ENCODE measurements at places on chromosomes 2 and 18. TPM values are rescaled to one million over a fixed set of nuclear protein-coding genes. Genes with fewer than 3 reads are reported as not detected.

- H3K4me1 ChIP-seq = peaks cover 6% of the 10 kb centered on the region
- H3K4me3 ChIP-seq = no peak overlapping the region
- no peak overlapping the region for H3K27ac ChIP-seq
- H3K36me3 ChIP-seq = no peaks in the 10 kb centered on the region
- no peak for DNase-seq
- H3K27me3 ChIP-seq = no peaks in the 10 kb centered on the region
Measured at GRCh38 chr18:9429662-9429993, 45.7 kb upstream of the RALBP1 start.

DNA sequence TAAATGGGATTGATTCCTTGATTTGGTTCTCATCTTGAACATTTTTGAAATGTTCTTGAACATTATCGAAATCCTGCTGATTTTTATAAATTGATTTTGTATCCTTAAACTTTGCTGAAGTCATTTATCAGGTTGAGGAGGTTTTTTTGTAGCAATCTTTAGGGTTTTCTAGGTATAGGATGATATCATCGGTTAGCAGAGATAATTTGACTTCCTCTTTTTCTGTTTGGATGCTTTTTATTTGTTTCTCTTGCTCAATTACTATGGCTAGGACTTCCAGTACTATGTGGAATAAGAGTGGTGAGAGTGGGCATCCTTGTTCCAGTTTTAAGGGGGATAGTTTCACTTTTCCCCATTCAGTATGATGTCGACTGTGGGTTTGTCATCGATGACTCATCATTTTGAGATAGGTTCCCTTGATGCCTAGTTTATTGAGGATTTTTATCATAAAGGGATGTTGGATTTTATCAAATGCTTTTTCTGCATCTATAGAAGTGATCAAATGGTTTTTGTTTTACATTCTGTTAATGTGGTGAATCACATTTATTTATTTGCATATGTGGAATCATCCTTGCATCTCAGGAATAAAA lies 201.5 kb upstream of the ZSWIM2 start:
- H3K4me1 ChIP-seq = no peaks in the 10 kb centered on the region
- DNase-seq = no peak
- no peaks in the 10 kb centered on the region for H3K27me3 ChIP-seq
- no peak overlapping the region for H3K4me3 ChIP-seq
- H3K27ac ChIP-seq = no peak overlapping the region
- H3K36me3 ChIP-seq = no peaks in the 10 kb centered on the region

- H3K27me3 ChIP-seq = no peaks in the 10 kb centered on the region
- DNase-seq = no peak
- no peak overlapping the region for H3K27ac ChIP-seq
- no peak overlapping the region for H3K4me3 ChIP-seq
- no peaks in the 10 kb centered on the region for H3K4me1 ChIP-seq
Measured at GRCh38 chr2:141423124-141423523, 707.7 kb downstream of the LRP1B start.

Gene GULP1
- 84.0 TPM for polyA plus RNA-seq

DNA sequence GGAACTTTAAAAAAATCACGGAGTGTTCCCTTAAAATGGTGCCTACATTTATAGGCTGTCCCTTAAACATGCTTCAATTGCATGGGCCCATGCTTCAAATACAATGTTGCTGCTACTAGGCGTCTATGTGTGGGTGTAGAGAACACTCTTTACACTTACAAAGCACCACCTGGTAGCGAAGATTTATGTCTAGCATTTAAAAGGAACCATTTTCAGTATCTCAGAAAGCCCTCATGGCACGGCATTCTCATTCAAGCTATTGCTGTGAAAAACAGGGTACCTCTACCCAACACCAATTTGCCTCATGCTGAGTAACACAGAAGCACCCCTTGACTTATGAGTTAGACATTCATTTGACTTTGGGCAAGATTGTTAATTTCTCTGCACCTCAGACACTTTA lies 112.9 kb upstream of the CNTNAP5 start:
- no peak for DNase-seq
- H3K4me1 ChIP-seq = no peaks in the 10 kb centered on the region
- H3K27me3 ChIP-seq = no peaks in the 10 kb centered on the region
- H3K4me3 ChIP-seq = no peak overlapping the region
- no peak overlapping the region for H3K27ac ChIP-seq

Gene FTCDNL1
- polyA plus RNA-seq = 0.35 TPM

DNA sequence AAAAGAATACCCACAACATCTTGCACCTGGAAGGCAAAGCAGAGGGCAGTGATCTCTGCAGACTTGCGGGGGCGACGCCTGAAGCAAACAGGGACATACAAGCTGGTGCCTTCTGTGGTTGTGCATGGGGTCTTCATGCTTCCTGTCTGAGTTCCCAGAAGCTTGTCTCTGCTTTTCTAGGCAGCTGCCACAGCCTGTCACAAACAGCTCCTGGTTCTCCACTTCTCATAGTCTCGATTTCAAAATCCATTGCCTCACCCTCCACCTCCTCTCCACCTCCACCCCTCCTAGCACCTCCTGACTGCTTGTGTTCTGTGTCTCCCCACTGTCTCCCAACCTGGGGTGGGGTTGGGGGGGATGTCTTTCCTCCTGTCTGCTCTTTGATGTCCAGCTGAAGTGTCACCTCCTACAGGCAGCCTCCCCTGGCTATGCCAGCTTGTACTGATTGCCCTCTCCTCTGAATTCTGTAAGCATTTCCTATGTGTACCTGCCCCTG lies 1.7 kb upstream of the PROC start:
- no peaks in the 10 kb centered on the region for H3K36me3 ChIP-seq
- DNase-seq = no peak
- peak overlapping the region; percentile 38 for H3K4me3 ChIP-seq
- no peaks in the 10 kb centered on the region for H3K27me3 ChIP-seq

DNA sequence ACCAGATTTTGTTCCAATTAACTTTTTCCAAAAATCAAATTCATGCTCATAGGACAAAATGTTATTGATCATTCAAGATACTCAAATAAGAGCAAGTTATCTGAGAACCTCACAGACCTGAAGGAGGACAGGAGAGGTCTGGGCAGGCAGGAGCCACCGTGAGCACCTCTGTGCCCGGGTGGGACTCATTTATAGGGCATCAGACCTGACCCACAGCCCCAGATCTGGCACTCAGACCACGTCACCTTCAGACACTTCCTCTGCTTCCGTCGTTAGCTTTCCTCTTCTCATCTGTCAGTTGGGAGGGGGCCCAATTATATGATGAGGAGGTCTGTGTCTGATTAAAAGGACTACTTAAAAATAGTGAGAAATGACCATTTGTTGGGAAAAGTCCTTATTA lies 169.4 kb downstream of the EIPR1 start:
- no peak overlapping the region for H3K27ac ChIP-seq
- no peaks in the 10 kb centered on the region for H3K27me3 ChIP-seq
- no peak for DNase-seq
- H3K36me3 ChIP-seq = no peaks in the 10 kb centered on the region
- no peaks in the 10 kb centered on the region for H3K4me1 ChIP-seq
- H3K4me3 ChIP-seq = no peak overlapping the region

GRCh38 chr18:58012356-58012755 lies 31.7 kb upstream of the NEDD4L start:
- DNase-seq = no peak
- no peaks in the 10 kb centered on the region for H3K4me1 ChIP-seq
- no peaks in the 10 kb centered on the region for H3K27me3 ChIP-seq
- H3K4me3 ChIP-seq = no peak overlapping the region
- H3K27ac ChIP-seq = no peak overlapping the region

Gene RAD51AP2
- polyA plus RNA-seq = 0.73 TPM

Gene UBXN4
- polyA plus RNA-seq = 153 TPM

DNA sequence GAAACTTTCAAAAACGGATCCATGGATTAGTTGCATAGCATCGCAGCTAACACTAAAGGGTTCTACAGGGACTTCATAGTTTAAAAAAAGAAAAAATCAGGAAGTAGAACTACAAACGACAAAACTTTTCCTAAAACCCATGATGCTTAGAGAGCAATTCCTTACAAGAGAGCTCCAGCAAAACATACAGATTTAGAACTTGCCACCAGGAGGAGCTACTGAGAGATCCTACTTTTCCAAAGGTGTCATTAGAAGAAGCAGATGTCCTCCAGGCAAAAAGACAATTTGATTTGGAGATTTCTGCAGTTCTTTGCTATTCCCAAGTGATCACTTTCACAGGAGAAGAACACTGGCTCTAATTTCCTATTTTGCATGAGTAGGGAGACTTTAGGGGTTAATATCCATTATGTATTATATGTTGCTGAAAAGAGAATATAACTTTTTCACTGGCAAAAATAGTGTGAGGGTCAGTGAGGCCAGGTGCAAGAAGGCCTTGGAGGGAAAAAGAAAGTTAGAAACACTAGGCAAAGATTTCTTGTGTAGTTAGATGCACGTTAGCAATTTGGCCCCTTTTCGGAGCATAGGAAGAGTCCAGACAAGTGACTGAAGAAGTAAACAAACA lies 436.2 kb downstream of the SUCLG1 start:
- no peaks in the 10 kb centered on the region for H3K27me3 ChIP-seq
- no peak overlapping the region for H3K27ac ChIP-seq
- peak; percentile 39 for DNase-seq
- H3K36me3 ChIP-seq = no peaks in the 10 kb centered on the region

Gene PRSS56
- polyA plus RNA-seq = not detected

GRCh38 chr2:179932786-179933185 lies 71.4 kb upstream of the ZNF385B start:
- peak; percentile 74 for DNase-seq
- H3K36me3 ChIP-seq = no peaks in the 10 kb centered on the region
- no peak overlapping the region for H3K4me3 ChIP-seq
- no peak overlapping the region for H3K27ac ChIP-seq
- no peaks in the 10 kb centered on the region for H3K4me1 ChIP-seq
- H3K27me3 ChIP-seq = no peaks in the 10 kb centered on the region

Gene MALT1
- 21.3 TPM for polyA plus RNA-seq
